ENCODE measurements at places on chromosomes 6 and 20.

DNA sequence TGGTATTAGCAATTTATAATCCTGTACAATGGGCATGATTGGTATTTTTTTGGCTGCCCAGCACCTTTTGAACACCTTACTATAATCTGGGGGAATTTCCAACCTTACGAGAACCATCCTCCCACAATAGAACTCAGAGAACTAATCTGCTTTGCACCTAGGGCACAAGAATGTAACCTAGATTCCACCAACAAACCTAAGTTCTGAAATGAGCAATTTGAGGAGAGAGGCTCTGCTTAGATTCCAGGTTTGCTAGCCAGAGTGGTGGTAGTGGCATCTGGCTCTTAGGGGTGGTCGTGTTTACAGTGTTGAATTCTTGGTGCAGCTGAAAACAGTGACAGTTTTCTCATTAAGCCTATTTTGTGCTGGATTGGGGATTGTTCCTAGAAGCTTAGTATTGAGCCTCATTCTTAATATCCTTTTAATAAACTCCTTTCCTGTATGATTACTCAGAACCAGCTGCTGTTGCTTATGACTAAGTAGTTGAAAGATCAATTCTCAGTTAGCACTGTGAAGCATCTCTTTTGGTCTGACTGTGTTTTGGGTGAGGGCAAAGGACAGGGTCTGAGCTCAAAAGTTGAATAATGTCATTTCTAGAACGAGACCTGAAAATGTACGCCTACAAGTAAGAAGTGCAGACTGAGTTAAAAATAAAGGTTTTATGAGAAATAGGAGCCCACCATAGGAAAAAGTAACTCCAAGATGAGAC lies 385.6 kb downstream of the CDKAL1 start:
- DNase-seq: no peak

DNA sequence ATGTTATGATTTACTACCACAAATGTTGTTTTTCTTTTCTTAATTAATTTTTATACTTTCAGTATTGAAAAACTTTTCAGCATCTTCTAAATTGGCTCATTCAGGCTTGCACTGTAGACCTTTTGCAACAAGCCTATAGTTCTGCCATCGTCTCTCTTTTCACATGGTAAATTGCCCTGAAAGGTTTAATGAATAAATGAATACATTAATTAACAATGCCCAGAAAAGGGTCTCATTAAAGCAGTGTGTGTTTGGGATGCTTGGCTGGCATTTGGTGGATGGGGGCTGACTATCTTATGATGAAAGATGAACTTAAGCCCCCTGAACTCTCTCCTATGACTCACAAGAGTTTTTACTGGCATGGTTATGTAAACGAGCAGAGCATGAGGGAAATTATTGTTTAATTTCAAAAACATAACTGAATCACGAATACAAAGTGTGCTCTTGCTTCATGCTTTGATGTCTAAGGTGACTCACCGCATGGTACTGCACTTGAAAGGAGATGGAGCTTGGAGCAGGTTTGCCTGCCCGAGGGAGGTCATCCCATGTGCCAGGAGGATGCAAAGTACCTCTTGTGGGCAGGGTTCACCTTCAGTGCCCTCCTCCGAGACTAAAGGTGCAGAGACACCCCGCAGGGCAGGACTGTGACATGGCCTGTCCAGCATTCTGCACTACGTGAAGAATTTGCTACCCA lies 13.8 kb upstream of the PCK1 start:
- DNase-seq: no peak

DNA sequence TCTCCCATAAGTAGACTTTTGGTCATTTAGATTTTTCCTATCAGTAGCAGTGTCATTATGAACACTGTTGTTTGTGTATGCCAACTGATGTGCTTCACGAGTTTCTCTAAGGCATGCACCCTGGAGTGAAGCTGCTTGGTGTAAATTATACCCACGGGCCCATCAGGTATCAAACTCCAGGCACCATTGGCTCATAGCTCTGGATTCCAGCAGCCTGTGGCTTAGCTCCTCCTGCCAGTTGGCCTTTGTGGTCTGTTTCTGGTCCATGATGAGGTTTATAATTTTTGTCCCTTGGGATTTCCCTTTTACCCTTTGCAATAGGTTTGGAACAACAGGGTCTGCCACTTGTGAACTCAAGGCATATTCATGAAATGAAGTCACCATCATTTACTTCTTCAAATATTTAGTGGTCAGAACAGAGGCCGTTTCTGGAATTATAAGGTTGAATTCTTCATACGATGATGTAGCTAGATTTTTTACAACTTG lies 350.5 kb downstream of the PRL start:
- no peak for DNase-seq

GRCh38 chr6:26249957-26250697 lies 114.9 kb upstream of the BTN3A2 start:
- peak; percentile 90 for DNase-seq

DNA sequence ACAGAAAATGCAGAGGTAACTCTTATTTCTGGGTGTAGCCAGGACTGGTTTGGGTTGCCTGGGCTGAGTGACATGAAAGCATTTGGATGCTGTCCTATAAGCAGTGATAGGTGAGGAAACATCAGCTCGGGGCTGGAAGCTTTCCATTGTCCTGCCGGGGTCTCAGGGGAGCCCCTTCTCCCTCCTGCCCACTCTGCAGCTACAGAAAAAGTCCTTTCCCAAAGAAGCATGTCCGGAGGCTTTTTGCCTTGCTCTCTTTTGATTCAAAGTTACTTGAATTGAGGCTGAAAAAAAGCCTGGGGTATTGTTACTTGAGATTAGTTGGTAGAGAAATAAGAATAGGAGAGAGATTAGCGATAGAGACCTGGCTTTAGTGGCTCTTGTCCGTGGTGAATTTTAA lies 90.7 kb upstream of the ZNFX1 start:
- DNase-seq: no peak

- no peak for DNase-seq
Observed at GRCh38 chr6:64715624-64716023, 991.4 kb downstream of the EYS start.

- DNase-seq: no peak
Observed at GRCh38 chr20:35503841-35504561, 25.5 kb downstream of the C20orf173 start.

GRCh38 chr20:8187740-8188139 lies 55.7 kb downstream of the PLCB1 start:
- no peak for DNase-seq

DNA sequence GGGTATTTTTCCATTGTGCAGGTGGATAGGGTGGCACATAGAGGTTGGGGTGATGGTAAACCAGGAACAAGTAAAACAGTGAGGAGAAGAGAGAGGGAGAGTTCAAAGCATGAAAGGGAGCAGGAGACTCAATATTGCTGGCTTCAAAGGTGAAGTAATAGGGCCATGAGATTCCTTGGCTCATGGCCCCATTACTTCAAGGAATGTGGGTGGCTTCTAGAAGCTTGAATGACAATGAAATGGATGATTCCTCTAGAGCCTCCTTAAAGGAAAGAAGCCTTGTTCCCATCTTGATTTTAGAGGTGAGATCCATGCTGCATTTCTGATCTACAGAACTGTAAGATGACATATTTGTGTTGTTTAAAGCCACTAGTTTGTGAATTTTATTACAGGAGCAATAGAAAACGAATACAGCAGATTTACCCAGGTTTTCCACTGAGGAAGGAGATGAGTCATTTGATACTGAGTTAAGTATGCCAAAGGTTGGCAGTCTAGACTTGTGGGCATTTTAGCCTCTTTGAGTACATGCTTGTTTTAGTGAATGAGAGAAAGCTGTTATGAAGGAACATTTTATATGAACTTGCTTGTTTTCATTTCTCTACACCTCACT lies 110.4 kb downstream of the PLCB4 start:
- DNase-seq: no peak

GRCh38 chr6:68726992-68727391 lies 91.9 kb downstream of the ADGRB3 start:
- DNase-seq: no peak

- peak; percentile 72 for DNase-seq
Observed at GRCh38 chr6:95866732-95867131, 149.0 kb upstream of the FUT9 start.

- DNase-seq: no peak
Observed at GRCh38 chr6:90382760-90383159, 86.1 kb upstream of the BACH2 start.

DNA sequence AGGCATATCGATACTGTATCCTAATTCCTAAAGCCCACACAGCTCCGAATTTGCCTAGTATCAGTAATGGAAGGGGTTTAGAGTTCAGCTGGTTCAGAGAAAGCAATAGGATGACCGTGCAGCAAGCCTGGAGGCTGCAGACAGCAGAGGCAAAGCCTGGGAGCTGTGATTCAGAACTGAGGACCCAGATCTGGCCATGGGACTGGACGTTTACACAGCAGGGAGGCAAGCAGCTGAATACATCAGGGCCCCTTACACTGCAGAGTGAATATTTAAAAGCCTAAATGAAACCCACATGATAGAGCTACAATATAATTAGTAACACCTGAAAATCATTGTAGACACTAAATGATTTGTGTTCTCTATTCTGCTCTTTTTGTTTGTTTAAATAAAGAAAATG lies 38.0 kb downstream of the ELOVL2 start:
- no peak for DNase-seq

Data from endodermal cell (in vitro differentiated cells).